ENCODE measurements at places on chromosomes 2 and 18. TPM values are rescaled to one million over a fixed set of nuclear protein-coding genes. Genes with fewer than 3 reads are reported as not detected.
A peak's percentile ranks its signal among the peaks of the same experiment; 100 is the strongest.

Gene SERPINB13
- not detected for total RNA-seq

Gene MAL
- total RNA-seq = 0.65 TPM

Gene C2orf42
- 19.5 TPM for total RNA-seq

Gene IL1F10
- total RNA-seq = not detected

Gene ANKRD30B
- total RNA-seq = not detected

Gene LHCGR
- total RNA-seq = 0.12 TPM

Gene EGR4
- total RNA-seq = not detected

DNA sequence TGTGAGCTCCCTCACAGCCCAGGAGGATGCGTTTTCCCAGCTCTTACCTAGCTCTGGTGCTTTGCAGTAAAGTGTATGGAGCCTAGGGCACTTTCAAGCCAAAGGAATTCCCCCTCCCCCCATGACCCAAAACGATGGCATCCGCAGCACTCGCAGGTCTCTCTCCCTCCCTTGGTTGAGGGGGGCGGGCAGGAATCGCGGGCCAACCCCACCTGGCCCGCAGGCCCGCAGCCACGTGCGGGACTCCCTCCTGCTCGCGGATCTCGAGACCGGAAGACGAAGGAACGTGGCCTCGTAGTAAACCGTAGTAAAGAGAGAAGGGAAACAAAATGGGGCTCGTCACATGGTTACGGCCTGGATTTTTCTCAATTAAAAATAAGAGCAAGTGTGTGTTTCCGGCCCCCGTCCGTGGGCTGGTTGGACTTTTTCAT is 8.5 kb downstream of the IRS1 start:
- peak overlapping the region; percentile 93 for H3K4me3 ChIP-seq
- peaks cover 10% of the 10 kb centered on the region for H3K36me3 ChIP-seq
- peak overlapping the region; percentile 97 for H3K27ac ChIP-seq
- H3K27me3 ChIP-seq = no peaks in the 10 kb centered on the region
- no peak for DNase-seq

DNA sequence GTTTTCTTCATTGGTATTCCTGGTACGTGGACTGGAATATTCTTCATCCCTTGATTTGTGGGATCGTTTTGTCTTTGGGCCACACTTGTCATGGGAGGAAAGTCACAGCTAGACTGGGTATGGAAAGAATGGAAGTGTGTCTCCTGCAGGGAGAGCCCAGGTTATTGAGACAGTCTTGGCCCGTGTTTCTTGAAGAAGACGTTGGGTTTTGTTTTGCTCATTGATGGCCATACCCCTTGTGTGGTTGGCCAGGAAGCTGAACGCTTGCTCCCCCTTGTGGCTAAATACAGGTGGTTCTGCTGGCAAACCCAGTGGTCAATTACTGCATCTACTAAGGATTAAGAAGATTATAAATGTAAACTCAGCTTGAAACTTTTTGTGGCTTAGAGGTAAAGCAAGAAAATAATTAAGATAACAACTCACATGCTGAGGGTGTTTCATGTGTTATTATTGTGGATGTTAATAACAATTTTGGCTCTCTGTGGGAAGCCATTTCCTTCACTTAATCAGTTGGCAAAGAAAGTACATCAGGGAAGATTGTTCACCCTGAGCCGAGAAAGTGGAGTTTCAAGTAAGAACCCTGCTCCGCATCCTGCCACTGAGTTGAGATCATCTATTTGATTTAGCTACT is 91.8 kb downstream of the NEDD4L start:
- DNase-seq = peak; percentile 50
- no peaks in the 10 kb centered on the region for H3K27me3 ChIP-seq
- no peaks in the 10 kb centered on the region for H3K36me3 ChIP-seq

GRCh38 chr2:74679615-74680014 is 25.6 kb downstream of the SEMA4F start:
- H3K27ac ChIP-seq = no peak overlapping the region
- H3K4me3 ChIP-seq = no peak overlapping the region
- H3K27me3 ChIP-seq = no peaks in the 10 kb centered on the region
- peaks cover 22% of the 10 kb centered on the region for H3K36me3 ChIP-seq
- H3K4me1 ChIP-seq = peaks cover 10% of the 10 kb centered on the region

DNA sequence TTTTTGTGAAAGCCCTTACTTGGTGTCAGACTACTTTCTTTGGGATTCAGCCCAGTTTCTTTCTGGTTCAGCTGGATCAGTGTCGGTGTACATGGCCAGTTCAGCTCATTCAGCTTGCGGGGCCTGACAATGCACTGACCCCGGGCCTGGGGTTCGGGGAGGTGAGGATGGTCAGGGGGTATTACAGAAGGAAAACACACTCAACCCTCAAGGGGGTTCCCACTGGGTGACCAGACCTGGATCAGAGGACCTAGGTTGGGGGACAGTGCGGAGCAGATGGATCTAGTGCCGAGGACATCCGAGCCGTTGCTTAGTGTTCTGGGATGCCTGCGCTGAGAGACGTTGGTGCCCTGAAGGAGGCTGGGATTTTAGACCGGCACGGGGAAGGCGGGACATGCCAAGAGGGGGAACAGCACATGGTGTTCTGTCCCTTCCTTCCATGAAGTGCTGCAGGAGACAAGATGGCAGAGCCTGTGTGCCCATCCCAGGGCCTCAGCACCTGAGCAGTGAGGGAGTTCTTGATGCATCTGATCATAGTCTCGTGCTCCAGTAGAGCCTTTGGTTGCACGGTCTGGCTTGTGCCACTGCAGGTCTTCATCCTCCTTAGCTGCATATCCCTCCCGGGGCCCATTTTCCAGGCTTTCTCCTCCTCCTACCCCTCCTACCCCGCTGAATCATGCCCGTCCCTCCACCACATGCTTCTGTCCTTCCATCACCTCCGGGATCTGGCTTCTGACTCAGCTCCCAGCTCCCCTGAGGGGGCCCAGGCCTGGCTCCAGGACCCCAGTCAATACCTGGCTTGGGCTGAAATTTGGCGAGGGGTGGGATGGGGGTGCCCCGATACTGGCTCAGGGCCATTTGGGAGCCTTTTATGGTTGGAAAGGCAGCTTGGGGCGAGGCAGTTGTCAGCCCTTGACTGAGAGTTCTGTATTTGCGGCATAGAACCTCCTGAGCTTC is 18.0 kb downstream of the SPEG start:
- no peaks in the 10 kb centered on the region for H3K36me3 ChIP-seq
- H3K27ac ChIP-seq = no peak overlapping the region
- H3K27me3 ChIP-seq = peaks cover 15% of the 10 kb centered on the region

DNA sequence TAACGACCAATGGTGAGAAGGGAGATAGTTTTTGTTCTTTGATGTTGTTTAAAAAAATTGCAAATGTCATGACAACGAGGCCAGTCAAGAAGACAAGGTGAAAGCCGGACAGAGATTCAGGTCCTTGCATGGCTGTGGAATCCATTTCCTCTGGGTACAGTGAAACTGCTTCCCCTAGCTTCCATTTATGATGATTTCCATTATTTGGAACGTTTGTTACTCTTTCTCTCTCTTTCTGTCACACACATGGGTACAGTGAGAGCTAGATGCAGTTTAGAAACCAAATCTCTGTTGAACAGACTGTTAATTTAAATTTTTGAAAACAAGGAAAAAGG is 57.4 kb upstream of the MSH2 start:
- peak overlapping the region; percentile 92 for H3K4me3 ChIP-seq
- H3K27me3 ChIP-seq = no peaks in the 10 kb centered on the region
- peaks cover 3% of the 10 kb centered on the region for H3K36me3 ChIP-seq
- H3K4me1 ChIP-seq = peaks cover 42% of the 10 kb centered on the region
- DNase-seq = no peak
- H3K27ac ChIP-seq = peak overlapping the region; percentile 100

DNA sequence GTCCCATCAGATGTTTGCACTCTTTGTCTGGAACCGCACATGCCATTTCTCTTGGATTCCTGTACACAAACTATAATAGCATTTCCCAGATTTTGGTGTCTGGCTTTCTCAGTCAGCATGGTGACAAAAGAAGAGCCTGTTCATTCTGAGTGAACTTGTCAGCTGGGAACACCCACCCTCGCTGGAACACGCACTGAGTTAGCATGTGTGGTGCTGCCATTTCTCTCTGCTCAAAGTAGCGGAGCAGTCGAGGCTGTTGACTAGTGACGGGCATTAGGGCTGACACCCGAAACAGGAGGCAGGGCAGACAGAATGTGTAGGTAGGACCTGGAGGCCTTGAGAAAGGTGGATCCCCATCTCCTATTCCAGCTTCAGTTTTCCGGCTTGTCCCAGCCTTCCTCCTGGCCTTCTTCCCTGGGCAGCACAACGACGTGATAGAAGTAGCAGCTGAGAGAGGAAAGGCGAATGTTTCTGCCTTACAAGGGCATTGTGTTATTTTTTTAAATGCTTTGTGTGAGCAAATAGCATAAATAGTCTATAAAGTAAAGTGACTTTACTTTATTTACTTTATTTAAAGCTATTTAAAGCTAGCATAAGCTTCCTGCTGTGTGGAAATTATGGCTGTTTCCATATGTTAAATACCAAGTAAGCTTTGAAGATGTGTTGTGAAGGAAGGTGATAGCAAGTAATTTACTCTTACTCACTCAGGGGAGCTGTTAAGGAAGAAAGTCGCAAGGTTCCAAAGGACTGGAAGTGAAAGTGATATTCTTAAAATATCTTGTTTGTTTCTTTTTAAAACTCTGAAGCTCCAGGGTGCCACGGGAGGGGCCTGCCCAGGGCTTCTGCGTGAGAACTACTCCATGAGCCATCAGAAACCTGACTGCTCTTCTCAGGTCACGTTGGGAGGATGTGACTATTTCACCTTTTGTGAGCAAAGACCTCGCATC is 272.6 kb downstream of the NEDD4L start:
- H3K4me3 ChIP-seq = no peak overlapping the region
- no peaks in the 10 kb centered on the region for H3K36me3 ChIP-seq

- no peaks in the 10 kb centered on the region for H3K4me1 ChIP-seq
- H3K4me3 ChIP-seq = no peak overlapping the region
- no peak for DNase-seq
- no peaks in the 10 kb centered on the region for H3K27me3 ChIP-seq
Measured at GRCh38 chr2:113777371-113777770, 20.9 kb upstream of the SLC35F5 start.

GRCh38 chr2:191571163-191571769 is 106.7 kb upstream of the NABP1 start:
- peaks cover 8% of the 10 kb centered on the region for H3K4me1 ChIP-seq
- peak overlapping the region; percentile 89 for H3K27ac ChIP-seq
- no peak for DNase-seq

DNA sequence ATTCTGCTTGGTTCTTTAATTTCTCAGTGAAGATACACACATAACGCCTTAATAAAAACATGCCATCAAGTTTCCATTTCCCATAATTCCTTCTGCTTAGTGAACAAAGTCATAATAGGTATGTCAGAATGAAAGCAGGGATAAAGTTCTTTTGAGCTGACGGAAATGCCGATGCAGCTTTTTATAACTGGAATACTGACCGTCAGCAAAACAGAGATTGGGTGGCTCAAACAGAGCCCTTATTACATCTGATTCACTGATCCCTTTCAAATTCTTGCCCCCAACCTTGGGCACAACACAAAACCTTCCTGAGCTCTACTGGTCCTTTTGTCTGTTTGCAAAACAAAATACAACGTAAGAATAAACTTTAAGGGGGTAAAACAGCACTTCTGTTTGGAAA is 140.4 kb downstream of the CDH2 start:
- peaks cover 88% of the 10 kb centered on the region for H3K4me1 ChIP-seq
- DNase-seq = no peak
- H3K4me3 ChIP-seq = peak overlapping the region; percentile 71
- H3K27ac ChIP-seq = no peak overlapping the region
- peaks cover 3% of the 10 kb centered on the region for H3K36me3 ChIP-seq

DNA sequence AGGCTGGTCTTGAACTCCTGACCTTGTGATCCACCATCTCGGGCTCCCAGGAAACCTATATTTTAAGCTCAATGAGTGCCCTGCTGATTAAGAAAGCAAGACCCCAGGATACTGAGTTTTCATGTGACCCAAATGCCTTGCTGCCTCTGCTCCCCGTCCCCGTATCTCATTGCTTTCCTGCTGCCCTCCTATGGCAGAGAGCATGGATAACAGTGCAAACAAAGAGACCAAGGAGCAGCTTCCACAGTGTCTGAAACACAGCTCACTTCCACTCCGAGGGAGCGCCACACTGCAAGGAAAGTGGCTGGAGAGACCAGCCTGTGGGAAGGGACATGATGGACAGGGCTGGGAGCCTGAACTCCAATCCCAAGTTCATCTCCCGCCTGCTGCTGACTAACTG is 246.8 kb downstream of the TMEM182 start:
- no peak overlapping the region for H3K4me3 ChIP-seq
- H3K27me3 ChIP-seq = no peaks in the 10 kb centered on the region
- H3K36me3 ChIP-seq = no peaks in the 10 kb centered on the region
- no peak for DNase-seq
- H3K4me1 ChIP-seq = no peaks in the 10 kb centered on the region

DNA sequence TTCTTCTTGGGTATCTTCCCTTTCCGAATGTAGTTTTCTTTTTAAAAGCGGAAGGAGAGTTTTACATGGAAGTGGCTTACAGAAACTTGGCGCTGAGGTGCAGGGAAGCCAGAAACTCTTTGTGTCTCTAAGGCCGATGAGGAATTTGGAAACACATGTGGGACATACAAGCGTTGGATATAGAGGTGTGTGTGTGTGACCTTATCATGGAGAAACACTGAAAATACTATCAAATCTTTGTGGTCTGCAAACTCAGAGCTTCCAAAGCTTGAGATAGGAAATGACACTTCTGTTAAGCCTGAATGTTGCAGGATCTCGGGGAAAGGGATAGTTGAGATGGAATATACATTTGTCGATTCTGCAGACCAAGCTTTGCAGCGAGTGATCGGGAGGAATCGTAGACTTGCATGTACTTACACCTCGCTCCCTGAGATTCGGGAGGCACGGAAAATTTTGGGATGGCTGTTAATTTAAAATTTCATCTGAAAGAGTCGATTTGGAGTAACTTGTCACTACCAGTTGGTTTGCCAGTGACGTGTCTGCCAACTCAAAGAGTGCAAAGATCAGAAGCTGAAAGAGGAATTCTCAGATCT is 1.0 kb downstream of the NAB1 start:
- DNase-seq = no peak
- H3K4me3 ChIP-seq = peak overlapping the region; percentile 92
- H3K4me1 ChIP-seq = peaks cover 24% of the 10 kb centered on the region
- peaks cover 17% of the 10 kb centered on the region for H3K27me3 ChIP-seq

GRCh38 chr2:237857791-237858190 is 1.6 kb upstream of the RAMP1 start:
- no peaks in the 10 kb centered on the region for H3K36me3 ChIP-seq
- H3K4me3 ChIP-seq = no peak overlapping the region
- DNase-seq = no peak
- peaks cover 28% of the 10 kb centered on the region for H3K4me1 ChIP-seq
- peaks cover 61% of the 10 kb centered on the region for H3K27me3 ChIP-seq

GRCh38 chr18:23945416-23946079 is 69.0 kb upstream of the TTC39C start:
- H3K36me3 ChIP-seq = no peaks in the 10 kb centered on the region
- H3K4me1 ChIP-seq = no peaks in the 10 kb centered on the region
- no peak overlapping the region for H3K27ac ChIP-seq
- H3K4me3 ChIP-seq = no peak overlapping the region
- no peak for DNase-seq

- no peaks in the 10 kb centered on the region for H3K36me3 ChIP-seq
- H3K4me1 ChIP-seq = no peaks in the 10 kb centered on the region
- no peak overlapping the region for H3K4me3 ChIP-seq
- no peaks in the 10 kb centered on the region for H3K27me3 ChIP-seq
- DNase-seq = no peak
Measured at GRCh38 chr2:187612857-187613256, 58.6 kb upstream of the TFPI start.

- H3K4me3 ChIP-seq = no peak overlapping the region
- no peak overlapping the region for H3K27ac ChIP-seq
- DNase-seq = no peak
- no peaks in the 10 kb centered on the region for H3K27me3 ChIP-seq
- no peaks in the 10 kb centered on the region for H3K4me1 ChIP-seq
Measured at GRCh38 chr18:38796762-38797161, 1231.2 kb upstream of the CELF4 start.

GRCh38 chr2:105887256-105887655 is 142.5 kb downstream of the NCK2 start:
- H3K4me3 ChIP-seq = no peak overlapping the region
- peaks cover 11% of the 10 kb centered on the region for H3K27me3 ChIP-seq
- peaks cover 45% of the 10 kb centered on the region for H3K4me1 ChIP-seq
- no peak overlapping the region for H3K27ac ChIP-seq
- no peak for DNase-seq
